ENCODE measurements at places on chromosomes 11 and 22. TPM values are rescaled to one million over a fixed set of nuclear protein-coding genes. Genes with fewer than 3 reads are reported as not detected.

EHF gene
- total RNA-seq, result not detected

NEFH gene
- total RNA-seq, result 1.7 TPM

ANO5 gene
- not detected for total RNA-seq

ASRGL1 gene
- total RNA-seq, result 0.28 TPM

WBP2NL gene
- total RNA-seq, result not detected

All from IMR-90 (cell line).